ENCODE measurements at places on chromosomes 1 and 21.

DNA sequence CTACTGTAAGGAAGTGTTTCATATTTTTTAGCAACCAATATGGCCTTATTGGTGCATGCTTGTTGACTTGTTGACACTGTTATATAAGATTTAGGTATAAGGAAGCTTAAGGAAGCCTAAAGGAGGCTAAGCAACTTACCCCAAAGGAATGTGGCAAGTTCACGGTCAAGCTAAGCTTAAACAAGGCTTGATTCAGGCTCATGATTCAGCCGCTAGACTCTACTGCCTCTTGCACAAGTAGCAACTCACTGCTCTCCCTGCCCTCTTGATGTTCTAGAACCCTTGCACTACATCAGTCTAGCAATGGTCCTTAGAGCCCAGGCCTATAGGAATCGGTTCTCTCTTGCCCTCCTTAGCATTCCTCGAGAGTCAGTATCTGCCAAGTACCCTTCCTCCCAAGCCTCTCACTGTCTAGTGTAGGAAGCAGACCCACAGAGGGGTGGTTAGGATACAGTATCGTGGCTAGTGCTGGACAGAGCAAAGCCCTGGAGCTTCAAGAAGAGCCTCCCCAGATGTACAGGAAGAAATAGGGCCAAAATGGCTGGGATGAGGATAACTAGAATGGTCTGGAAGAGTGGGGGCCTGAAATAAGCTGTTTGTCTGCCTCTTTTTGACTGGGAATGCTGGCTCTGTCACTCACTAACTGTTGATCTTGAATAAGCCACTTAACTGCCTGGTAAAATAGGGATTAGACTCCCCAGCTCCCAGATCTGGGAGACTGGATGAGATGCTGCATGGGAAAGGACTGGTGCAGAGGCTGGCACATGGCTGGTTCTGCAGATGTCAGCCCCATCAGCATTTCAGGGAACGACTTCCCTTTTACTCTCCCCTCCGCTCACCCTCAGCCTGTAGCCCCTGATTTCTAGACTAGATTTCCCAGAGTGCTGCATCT, 122.2 kb downstream of the NAV1 start:
- DNase-seq: no peak

GRCh38 chr1:111819566-111820263, 64.0 kb downstream of the DDX20 start:
- DNase-seq: no peak

DNA sequence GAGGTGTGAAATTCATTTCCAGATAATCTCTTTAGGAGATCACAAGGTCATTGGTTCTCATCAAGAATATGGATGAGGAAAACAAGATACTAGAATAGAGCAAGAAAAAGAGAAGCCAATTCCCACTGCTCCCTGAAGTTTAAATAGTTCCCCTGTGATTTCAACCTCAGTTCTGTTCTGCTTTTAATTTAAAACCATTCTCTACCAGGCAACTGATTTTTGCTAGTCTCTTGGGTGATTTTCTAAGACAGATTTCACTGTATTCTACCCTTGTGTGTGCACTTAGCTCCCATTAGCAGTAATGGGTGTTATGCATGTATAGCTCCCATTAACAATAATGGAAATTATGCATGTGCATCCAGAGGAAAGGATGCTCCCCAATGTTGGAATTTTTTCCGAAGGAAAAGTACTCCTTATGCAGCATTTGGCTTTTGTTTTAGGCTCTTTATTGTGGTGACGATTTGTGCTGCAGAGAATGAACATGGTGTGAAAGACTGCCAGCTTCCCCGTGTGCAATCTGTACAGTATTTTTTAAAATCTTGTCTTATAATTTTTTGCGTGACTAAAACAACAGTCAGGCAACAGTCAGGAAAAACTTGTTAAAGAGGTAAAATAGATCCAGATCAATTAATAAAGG, 144.0 kb upstream of the ZRANB2 start:
- no peak for DNase-seq

- no peak for DNase-seq
Measured at GRCh38 chr1:204373911-204374310, 14.2 kb upstream of the PLEKHA6 start.

DNA sequence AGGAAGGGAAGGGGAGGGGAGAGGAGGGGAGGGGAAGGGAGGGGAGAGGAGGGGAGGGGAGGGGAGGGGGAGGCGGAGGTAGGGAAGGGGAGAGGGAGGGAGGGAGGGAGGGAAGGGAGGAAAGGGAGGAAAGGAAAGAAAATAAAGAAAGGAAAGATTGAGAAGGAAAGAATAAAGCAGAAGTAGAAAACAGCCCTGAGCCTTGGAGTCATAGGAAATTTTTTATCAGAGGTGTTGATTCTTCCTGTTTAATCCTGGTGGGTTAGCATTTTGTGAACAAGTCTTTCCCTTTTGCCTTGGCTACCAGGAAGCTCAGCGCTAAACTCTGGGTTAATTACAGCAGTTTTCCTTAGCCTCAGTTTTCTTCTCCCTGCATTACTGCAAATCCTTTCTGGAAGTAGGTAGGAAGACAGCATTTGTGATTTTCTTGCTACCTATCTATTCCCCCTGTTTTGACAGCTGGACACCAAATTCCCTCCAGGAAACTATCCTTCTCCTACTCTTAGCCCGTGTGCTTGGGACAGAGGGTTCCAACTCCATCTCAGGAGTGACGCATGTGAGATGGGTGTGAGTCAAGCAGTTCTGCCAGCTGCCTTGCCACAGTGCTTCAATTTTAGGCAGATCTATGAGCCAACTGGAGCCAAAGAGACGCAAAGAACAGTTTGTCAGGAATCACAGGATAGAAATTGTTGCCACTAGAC, 26.9 kb downstream of the TOMM20 start:
- DNase-seq: no peak

- DNase-seq: no peak
Measured at GRCh38 chr1:82903626-82904025, 1095.3 kb downstream of the TTLL7 start.

DNA sequence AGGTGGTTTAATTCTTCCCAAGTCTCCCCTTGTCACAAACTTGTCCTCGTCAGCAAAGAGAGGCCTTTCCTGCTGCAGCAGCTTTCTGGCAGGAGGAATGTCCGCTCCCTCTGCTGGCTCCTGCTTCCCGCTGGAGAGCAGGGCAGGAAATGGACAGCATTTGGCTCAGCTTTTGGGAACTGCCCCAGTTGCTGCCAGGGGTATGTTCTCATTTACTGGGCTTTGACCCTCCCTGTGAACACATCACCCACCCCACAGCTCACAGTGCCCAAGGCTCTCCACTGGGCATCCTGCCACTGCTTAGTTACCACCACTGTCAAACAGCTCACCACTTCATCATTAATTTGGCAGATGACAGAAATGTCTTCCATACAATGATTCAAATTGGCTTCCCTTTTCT, 75.4 kb downstream of the MRPL37 start:
- DNase-seq: no peak

GRCh38 chr1:71464016-71464415, 383.2 kb upstream of the ZRANB2 start:
- no peak for DNase-seq

- peak; percentile 95 for DNase-seq
Measured at GRCh38 chr21:39387461-39388037, 38.7 kb upstream of the HMGN1 start.

- DNase-seq: no peak
Measured at GRCh38 chr1:97412166-97412565, 508.7 kb downstream of the DPYD start.

DNA sequence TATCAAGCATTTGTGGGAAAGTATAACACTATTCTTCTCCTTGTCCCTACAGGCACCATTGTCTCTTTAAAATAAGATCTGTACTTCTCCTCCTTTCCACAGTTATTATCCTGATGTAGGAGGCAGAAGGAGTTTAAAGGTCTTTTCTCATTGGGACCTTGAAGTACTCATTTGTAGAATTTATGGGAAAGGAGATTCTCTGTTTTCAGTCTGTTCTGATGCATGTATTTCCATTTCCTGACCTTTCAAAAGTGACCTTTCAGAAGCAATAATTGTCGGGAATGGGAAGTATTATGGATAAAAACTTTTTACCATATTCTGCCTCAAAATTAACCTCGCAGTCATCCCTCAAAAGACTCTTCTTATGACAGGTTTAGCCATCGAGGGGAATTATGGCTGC, 224.8 kb downstream of the CTH start:
- no peak for DNase-seq

DNA sequence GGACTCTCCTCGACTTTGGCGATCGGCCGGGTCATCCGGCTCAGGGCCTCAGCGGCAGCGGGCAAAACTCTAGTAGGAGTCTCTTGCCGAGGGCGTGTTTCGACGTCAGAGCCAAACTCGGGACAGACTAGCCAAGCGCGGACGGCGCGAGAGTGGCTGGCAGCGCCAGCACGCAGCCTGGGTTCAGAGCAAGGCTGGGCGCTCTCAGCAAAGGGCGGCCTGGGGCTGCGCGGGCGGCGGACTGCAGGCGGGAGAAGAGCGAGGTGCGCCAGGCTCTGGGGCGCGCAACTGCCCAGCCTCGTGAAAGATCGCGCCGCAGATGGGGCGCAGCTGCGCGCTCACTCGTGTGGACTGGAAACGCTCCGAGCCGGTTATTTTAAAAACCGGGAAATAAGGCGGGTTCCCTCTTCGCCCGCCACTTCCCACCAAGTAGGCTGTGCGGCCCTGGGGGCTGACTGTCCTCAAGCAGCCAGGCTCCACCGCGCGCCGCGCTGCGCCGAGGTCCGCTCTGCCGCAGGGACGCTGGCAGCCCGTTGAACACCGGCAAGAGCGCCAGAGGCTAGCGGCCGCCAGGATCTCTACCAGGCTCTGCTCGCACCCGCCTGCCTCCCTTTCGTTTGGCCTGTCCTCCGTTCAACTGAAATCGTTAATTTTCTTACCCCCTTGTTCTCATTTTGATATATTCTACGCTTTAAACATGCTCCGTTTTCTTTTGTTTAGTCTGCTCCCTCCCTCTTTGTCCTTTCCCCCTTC, 2.4 kb downstream of the ALX3 start:
- DNase-seq: no peak

- DNase-seq: no peak
Measured at GRCh38 chr1:41097105-41097504, 75.6 kb upstream of the SLFNL1 start.

DNA sequence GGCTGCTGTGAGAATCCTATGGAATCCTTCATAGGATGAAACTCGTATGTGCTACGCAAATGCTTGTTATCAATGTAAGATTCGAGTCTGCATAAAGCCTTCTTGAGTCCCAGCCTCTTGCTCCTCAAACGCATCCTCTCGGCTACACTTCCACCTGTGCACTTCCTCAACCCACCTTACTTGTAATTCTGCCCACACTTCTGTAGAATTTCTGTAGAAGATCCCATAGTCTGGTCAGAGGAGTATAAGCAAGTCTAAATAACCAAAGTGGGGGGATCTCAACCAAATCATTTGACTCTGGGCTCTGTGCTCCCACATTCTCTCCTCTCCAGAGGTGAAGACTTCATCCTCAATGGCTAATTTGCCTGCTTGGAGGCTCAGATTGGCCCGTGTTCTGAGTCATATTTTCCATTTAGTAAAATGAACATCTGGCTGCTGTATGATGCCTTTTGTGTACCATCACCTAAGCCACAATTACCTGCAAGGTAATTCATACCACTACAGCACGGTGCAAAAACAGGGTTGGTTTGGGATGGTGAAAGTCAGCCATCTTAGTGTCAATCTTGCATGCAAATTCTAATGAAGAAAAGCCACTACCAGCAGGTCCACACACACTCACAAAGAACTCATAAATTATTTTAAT, 63.2 kb downstream of the ITPKB start:
- DNase-seq: no peak

GRCh38 chr1:70504176-70504820, 93.2 kb downstream of the CTH start:
- peak; percentile 11 for DNase-seq

DNA sequence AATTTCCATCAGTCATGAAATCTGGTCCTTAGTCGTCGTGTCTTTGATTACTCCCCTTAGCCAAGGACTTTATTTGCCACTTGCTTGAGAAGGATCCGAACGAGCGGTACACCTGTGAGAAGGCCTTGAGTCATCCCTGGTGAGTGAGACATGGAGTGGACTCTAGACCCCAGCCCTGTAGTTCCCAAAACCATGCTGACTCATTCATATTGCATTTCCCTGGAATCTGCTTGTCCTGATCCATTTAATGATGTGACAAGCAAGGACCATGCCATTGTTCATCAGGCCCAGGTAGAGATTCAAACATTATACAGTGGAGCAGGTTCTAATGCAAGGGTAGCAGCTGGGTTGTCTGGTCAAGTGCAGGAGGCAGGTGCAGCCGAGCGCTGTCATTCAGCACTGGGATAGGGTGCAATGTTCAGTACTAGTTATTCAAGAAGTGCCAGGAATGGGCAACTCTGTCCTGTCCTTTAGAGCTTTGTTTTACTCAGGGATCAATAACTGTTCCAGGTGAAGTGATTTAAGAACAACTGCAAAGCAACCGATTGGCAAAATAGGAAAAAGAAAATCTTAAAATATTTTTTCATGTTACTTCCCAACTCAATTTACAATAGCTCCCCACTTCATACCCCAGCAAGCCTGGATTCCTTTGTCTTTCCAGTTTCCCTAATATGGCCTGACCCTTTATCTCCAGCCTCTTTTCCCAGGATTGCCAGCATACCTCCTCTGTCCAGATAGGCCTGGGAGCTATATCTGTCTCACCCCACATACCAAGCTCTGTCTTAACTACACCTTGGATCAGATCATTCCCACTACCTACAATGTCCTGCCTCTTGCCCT, 26.5 kb downstream of the CAMK1G start:
- no peak for DNase-seq

GRCh38 chr1:226698659-226699058, 40.4 kb downstream of the ITPKB start:
- DNase-seq: no peak

DNA sequence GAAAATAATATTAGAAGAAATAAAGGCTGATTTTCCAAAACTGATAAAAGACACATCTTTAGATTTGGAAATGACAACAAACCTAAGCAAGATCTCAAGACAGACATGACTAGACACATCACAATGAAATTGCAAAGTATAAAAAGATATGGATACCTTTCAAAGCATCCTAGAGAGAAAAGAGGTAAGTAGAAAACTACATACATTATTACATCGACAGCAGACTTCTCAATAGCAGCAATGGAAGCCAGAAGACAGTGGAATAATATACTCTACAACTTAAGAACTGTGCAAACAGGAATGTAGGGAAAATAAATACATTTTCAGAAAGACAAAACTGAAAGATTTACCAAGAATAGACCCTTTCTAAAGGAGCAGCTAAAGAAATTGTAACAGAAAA, 50.2 kb downstream of the DENND1B start:
- no peak for DNase-seq

GRCh38 chr1:19202396-19202795, 7.7 kb downstream of the UBR4 start:
- no peak for DNase-seq

DNA sequence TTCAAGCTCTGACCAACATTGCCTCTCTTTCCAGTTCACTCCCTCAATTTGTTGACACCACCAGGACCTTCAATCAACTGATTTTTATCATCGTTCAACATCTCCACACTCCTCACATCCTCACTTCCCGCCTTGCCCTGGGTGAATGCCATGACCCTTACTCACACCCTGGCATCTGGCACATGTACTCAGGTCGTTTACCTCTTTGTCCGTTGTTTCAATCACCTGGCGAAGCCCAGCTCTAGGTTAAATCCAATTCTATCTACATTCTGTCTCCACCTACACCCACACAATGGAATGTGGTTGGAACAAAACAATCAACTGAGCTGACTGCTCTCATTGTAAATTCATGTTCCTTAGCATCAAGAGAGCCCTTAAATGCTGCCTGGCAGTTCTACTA, 24.2 kb upstream of the TBX15 start:
- no peak for DNase-seq

GRCh38 chr1:35269201-35269988, 886 bp downstream of the ZMYM4 start:
- no peak for DNase-seq
